ENCODE measurements at places on chromosomes 2 and 18. TPM values are rescaled to one million over a fixed set of nuclear protein-coding genes. Genes with fewer than 3 reads are reported as not detected.

The STRADB gene
- total RNA-seq: 27.7 TPM

DNA sequence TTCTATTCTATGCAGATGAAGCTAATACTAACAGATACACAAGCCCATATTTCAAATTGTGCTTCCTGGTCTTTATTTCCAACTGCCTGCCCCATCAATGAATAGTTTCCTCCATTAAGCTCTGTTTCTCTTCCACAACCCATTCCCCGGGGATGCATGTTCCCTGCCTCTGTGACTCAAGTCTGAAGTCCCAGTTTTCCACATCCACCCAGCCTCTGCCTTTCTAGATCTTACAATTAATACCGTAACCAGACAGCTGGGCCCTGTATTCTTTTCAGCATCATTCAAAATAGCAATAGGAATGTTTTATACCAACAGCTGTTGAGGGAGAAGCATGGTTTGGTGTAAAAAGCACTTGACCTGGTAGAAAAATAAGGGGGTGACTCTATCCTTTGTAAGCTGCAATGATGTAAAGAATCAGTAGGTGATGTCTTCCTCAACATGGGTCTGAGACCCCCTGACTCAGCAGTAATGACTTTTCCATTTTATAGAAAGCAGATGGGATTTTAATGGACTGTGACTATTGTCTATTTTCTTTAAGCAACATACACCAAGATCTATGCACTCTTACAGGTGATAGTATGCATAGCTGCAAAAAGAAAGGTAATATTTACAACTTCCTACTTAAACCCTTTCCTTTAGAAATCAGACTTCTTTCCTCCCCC is 46.1 kb upstream of the DAPL1 start:
- no peak overlapping the region for H3K27ac ChIP-seq
- peaks cover 7% of the 10 kb centered on the region for H3K27me3 ChIP-seq
- H3K4me3 ChIP-seq: no peak overlapping the region
- no peaks in the 10 kb centered on the region for H3K36me3 ChIP-seq
- no peaks in the 10 kb centered on the region for H3K4me1 ChIP-seq
- DNase-seq: no peak

DNA sequence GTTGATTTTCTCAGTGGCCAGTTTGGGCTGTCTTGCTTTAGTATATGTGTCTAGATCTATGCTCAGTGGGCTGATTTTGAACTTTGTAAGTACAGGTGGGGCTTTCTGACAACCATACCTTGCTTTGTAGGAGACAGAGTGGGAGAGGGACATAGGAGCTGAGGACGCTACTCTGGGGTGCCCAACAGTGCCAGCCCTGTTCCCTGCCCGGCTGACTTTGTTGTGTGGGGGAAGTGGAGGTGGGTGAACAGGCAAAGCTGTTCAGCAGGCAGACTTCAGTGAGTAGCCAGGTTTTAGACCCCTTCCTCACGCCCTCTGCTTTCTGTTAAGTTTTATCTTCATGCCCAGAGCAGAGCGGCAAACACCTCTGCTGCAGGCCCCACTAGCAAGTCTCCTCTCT is 44.2 kb upstream of the DOCK10 start:
- no peaks in the 10 kb centered on the region for H3K27me3 ChIP-seq
- no peak overlapping the region for H3K27ac ChIP-seq
- H3K36me3 ChIP-seq: no peaks in the 10 kb centered on the region
- no peak for DNase-seq
- H3K4me1 ChIP-seq: peaks cover 4% of the 10 kb centered on the region

DNA sequence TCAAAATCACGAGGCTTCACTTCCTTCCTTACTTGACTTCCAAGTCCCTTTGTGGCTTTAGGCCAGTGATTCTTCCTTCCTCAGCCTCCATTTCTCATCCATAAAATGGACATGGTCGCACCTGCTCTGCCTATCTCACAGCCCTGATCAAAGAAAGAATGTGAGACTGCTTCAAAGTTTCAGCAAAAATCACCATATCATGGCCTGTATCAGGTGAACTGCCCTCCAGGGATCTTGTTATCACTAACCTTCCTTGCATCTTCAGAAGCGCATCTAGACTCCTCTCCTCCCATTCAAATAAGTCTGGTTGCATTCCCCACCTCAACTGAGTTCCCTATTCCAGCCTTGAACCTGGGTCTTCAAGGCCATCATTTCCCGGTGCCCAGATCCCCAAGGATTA is 96.5 kb downstream of the TTC32 start:
- no peaks in the 10 kb centered on the region for H3K36me3 ChIP-seq
- DNase-seq: no peak
- H3K4me1 ChIP-seq: no peaks in the 10 kb centered on the region
- H3K4me3 ChIP-seq: no peak overlapping the region
- H3K27me3 ChIP-seq: no peaks in the 10 kb centered on the region

DNA sequence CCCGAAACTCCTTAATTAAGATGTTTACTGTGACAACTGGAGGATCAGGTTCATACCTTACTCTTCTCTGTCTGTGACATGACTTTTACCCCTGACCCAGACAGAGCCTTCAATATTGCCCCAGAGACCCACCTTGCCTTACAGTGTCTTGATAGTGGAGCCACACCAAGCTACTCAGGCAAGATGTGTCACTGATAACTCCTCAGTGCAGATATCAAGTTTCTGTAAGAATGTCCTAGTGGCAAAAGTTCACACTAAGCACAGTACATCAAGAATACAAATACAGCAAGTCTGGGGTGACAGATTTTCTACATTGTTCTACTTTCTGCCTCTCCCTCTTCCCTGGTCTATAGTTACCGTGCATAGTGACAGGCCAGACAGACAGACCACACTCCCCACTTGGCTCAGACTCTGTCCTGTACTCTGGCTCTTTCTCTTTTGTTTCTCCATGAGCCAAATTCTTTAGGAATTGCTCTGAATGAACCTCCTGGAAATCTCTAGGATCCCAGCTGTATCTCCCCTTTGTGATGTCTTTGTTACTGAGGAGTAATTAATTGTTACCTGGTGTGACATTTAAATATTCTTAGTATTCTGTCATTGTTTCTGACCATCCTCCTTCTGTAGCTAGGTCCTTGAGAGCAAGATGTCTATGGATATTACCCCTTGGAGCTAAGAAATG is 24.1 kb upstream of the APOB start:
- H3K36me3 ChIP-seq: no peaks in the 10 kb centered on the region
- H3K4me3 ChIP-seq: no peak overlapping the region
- no peaks in the 10 kb centered on the region for H3K4me1 ChIP-seq
- DNase-seq: no peak

- H3K4me3 ChIP-seq: no peak overlapping the region
- H3K36me3 ChIP-seq: no peaks in the 10 kb centered on the region
- DNase-seq: no peak
- no peaks in the 10 kb centered on the region for H3K27me3 ChIP-seq
- H3K4me1 ChIP-seq: no peaks in the 10 kb centered on the region
- H3K27ac ChIP-seq: no peak overlapping the region
These were observed 1620.4 kb upstream of the CELF4 start for GRCh38 chr18:39186008-39186407.

- no peaks in the 10 kb centered on the region for H3K36me3 ChIP-seq
- DNase-seq: no peak
- H3K27me3 ChIP-seq: no peaks in the 10 kb centered on the region
- H3K4me1 ChIP-seq: no peaks in the 10 kb centered on the region
These were observed 80.8 kb upstream of the ACSL3 start for GRCh38 chr2:222780051-222780450.

DNA sequence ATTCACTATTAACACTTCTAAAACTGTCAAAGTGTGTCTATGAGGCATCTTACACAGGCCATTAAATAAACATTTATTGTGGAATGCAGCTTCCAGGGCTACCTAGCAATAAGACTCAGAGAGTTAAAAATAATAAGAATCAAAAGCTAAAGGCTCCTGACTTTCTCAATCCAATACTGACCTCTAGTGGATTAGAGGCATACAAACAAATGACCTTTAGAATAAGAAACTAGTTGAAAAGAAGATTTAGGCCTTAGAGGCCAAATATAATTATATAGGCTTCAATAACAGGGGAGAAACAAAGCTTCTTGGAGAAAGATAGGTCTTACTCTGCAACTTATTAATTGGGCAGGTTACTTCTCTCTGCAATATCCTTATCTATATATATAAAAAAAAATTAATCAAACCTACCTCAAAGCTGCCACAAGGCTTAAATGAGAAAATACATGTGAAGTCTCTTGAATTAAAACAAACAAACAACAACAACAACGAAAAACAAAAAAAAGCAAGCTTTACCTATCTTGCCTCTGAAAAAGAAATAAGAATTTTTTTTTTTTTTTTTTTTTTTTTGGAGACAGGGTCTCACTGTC is 246.1 kb downstream of the EXOC6B start:
- H3K36me3 ChIP-seq: no peaks in the 10 kb centered on the region
- no peaks in the 10 kb centered on the region for H3K27me3 ChIP-seq
- H3K27ac ChIP-seq: no peak overlapping the region
- no peak for DNase-seq
- no peaks in the 10 kb centered on the region for H3K4me1 ChIP-seq
